AG09309 (cell line): ENCODE measurements at places on chromosomes 4 and X.

DNA sequence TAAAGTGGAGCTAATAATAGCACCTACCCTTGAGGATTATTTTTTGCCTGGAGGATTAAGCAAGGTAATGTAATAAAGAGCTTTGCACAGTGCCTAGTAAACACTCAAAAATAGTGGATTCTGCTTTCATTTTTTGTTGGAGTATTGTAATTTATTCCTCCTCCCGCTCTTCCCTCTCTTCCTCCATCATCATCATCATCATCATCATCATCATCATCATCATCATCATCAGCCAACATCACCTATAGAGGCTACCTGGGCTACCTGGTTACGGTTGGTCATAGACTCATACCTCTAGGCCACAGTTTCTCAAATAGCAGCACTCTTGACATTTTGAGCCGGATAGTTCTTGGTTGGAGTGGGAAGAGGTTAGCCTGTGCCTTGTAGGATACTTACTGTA, 126.9 kb upstream of the TEX13A start:
- DNase-seq = no peak

DNA sequence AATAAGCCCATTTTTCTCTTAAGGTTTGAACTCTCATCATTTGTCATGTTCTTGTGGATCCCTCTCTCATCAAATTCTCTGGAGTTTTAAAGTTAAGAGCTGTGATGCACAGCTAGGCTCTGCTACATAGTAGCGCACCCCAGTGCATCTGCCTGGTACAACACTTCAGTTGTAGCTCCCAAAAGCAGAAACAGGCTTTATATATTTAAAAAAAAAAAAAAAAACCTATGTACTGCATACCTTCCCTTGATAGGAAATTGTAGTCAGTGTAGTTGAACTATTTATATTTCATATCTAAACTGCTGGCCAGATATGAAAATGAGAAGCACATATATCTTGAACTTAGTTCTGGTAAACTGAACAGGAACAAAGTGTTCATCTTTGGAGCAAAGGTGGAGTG, 131.4 kb downstream of the KLHL13 start:
- DNase-seq = no peak

DNA sequence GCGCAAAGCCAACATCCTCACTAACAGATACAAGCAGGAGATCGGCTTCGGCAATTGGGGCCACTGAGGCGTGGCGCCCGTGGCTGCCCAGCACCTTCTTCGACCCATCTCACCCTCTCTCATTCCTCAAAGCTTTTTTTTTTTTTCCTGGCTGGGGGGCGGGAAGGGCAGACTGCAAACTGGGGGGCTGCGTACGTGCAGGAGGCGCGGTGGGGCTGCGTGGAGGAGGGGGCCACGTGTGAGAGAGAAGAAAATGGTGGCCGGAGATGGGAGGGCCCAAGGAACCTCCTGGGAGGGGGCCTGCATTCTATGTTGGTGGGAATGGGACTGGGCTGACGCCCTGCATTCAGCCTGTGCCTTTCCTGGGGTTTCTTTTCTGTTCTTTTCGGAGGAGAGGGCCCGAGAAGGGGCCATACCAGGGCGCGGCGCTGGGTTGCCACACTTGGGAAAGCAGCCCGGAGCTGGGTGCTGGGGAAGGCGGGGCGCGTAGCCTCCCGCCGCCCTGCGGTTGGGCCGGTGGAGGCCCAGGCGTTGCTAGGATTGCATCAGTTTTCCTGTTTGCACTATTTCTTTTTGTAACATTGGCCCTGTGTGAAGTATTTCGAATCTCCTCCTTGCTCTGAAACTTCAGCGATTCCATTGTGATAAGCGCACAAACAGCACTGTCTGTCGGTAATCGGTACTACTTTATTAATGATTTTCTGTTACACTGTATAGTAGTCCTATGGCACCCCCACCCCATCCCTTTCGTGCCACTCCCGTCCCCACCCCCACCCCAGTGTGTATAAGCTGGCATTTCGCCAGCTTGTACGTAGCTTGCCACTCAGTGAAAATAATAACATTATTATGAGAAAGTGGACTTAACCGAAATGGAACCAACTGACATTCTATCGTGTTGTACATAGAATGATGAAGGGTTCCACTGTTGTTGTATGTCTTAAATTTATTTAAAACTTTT, 4.5 kb downstream of the MID1IP1 start:
- DNase-seq = peak; percentile 51

GRCh38 chrX:50893466-50893865, 17.1 kb upstream of the BMP15 start:
- DNase-seq = no peak

DNA sequence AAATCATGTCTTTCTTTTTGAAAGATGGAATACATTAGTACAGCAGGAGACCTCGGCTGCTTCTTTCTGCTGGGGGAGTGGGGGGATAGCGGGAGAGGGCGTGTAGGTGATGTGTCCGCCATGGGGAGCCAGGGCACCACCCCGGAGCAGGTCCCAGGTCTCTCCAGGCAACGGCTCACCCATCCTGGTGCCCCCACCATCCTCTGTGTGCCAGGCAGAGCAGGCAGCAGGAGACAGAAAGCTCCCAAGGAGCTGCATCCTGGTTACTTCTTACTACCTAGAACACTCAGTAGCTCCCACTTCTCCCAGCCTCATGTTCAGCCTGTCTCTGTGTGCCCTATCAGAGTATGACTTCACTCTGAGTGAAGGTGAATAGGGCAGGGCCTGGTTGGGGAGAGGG, 23.6 kb downstream of the TNIP2 start:
- DNase-seq = no peak

GRCh38 chr4:173019664-173020063, 148.9 kb upstream of the GALNT7 start:
- no peak for DNase-seq

GRCh38 chr4:126738527-126738923, 894.2 kb upstream of the INTU start:
- DNase-seq = no peak

- no peak for DNase-seq
These were observed 45.3 kb upstream of the HMX1 start for GRCh38 chr4:8916906-8917305.

- DNase-seq = no peak
These were observed 48.9 kb downstream of the CHIC2 start for GRCh38 chr4:54015423-54016030.

- no peak for DNase-seq
These were observed 16.1 kb downstream of the NKX3-2 start for GRCh38 chr4:13527981-13528820.

GRCh38 chr4:11483046-11483445, 54.4 kb upstream of the HS3ST1 start:
- DNase-seq = no peak

- no peak for DNase-seq
These were observed 40.6 kb upstream of the XPNPEP2 start for GRCh38 chrX:129698150-129698549.

DNA sequence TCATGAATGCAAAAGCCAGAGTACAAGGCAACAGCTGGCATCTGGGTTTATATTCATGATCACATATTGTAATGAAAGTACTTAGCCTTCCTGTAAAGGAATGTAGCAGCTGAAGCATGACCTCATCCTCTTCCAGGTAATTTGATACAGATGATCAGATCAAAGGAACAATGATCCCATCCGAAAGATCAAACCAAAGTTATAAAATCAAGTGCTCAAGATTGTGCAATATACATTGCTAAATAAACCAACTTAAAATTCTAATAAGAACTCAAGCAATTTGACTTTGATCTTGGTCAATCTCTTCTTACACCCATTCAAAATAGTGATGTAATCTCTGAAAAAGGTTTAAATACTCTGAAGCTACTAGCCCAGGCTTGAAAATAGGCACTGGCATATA, 113.1 kb upstream of the INPP4B start:
- no peak for DNase-seq

DNA sequence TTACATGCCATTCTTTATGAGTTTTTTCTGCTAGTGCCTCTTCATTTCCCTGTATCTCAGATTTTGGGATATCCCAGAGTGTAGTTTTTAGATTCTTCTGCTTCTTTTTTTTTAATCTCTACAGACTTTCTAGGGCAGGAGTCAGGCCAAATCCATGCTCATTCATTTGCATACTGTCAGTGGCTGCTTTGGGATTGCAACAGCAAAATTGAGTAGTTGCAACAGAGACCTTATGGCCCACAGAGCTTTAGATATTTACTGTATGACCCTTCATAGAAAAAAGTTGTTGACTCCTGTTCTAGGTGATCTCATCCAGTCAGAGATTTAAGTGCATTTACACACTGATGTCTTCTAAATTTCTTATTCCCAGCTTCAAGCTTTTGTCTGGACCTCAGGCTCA, 35.3 kb downstream of the ARFIP1 start:
- no peak for DNase-seq

DNA sequence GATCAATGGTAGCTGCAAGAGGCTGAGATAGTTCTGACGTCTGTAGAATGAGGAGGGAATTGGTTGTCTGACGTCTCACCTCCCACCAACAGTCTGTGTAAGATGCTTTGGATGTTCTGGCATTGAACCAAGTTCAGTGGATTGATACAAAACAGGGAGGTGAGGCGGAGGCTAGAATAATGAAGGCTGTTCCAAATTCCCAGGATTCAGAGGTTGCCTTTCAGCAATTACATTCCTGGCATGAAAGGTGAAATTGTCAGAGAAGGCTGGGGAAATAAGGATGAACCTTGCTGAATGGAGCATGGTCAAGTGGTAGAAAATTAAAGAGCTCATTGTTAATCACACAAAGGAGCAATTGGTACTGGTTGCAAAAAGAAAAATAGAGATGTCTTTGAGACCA, 241.6 kb downstream of the FBXW7 start:
- no peak for DNase-seq

DNA sequence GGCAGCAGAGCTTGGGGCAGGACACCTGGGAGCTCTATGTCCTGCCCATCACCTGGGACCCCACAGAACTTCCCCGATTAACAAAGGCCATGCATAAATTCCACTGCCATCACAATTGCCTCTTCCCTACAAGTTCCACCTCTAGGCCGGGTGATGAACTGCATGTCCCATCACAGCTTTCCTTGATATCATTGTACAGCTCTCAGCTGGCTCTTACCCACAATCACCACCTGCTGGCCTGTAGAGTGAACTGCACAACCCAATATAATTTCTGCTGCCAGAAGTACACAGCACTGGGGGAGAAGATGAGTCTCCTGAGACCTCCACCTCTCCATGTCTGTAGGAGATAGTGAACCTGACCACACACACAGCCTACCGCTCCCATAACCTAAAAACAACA, 285.0 kb upstream of the AADAT start:
- DNase-seq = no peak

DNA sequence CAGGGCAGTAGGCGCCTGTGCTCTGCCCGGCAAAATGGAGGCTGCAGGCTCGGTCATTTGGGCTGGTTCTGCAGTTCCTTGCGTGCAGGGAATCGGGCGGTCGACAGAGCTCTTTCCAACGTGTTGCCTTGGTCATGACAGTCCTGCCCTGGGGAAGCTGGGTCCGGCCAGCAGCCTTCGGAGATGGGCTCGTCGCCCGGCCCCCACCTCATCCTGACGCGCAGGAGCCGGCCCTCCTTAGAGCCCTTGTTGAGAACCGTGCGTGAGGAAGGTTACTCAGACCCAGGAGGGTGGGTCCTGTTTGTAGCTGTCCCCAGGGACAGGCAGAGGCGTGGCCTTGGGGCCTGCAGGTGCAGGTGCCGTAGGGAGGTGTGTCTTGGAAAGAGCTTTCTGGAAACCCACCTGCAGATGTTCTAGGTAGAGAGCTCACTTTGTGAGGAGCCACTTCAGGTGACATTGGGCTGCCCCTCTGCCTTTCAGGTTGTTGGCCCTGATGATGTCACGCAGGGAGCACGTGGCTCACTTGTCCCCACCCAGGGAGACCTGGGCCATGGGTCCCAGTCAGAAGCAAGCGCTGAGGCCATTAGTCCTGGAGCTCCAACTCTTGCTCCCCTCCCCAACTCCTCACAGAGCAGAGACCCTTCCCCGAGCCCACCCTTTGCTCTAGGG, 15.2 kb upstream of the HGFAC start:
- DNase-seq = no peak

DNA sequence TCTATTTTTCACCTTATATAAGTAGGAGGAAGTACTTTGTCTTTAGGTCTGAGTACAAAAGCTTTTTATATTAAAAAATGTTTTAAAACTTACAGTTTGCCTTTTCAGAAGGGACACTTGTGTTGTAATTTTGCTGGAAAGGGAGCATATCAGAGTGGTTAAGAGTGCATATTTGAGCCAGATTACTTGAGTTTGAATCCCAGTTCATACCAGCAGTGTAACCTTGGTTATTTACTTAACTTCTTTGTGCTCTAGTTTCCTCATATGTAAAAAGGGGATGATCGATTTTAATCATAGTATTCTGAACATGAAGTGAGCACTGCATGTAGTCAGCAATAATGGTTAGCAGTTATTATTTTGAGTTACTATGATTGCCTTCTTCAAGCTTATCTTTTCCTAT, 78.3 kb upstream of the SLC4A4 start:
- no peak for DNase-seq

GRCh38 chr4:126242679-126243390, 928.1 kb downstream of the FAT4 start:
- no peak for DNase-seq

DNA sequence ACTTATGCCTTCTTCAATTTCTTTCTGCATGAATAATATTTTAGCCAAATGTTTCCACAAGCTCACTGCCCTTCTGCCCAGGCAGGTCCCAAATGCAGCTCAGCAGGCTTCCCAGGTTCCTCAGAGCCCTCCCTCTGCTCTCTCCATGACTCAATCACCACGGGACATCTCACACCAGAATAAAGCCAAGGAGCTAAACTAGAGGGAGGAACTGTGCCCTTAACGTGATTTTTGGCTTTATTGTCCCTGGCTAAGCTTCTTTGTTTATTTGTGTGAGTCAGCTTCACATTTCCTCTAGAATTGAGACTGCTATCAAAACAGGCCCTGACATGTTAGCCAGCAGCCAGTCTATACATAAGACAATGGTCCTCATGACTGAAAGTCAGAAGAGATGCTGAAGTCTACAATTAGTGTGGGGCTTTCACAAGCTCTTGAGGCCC, 186.4 kb upstream of the GALNT7 start:
- no peak for DNase-seq

- no peak for DNase-seq
These were observed 83.6 kb downstream of the NBDY start for GRCh38 chrX:56812515-56813105.

- DNase-seq = no peak
These were observed 472.7 kb downstream of the ARAP2 start for GRCh38 chr4:35771571-35771970.

DNA sequence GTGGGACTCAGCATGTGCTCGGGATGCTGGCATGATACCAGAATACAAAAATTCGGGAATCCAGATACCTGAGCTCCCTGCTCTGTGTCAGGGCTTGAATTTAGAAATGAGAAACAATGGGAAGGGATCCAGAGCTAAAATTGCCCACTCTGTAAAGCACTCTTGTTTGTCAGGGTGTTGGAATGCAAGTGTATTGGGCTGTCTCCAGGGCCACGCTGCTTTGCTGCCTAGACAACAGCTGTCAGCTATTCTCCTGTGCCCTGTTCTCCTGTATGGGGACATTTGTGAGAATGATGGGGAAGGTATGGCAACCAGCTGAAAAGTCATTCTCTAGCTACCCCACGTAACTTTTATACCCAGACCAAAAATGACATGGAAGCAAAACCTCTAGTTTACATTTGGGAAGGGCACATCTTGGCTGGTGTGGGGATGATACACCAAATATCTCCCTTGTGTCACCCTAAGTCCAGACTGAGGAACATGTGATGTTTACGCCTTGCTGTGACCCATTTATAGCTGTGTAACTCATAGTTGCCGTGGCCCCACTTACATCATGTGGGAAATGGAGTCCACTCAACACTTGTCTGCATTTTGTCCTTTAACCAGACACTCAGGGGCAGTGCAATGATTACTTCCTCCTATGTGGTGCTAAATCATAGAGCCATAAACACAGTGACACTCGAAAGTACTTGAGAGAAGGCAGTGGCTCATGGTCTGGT, 46.6 kb downstream of the SMPX start:
- DNase-seq = no peak
